Keratinocyte (primary cell): ENCODE measurements at places on chromosomes 7 and 10. TPM values are rescaled to one million over a fixed set of nuclear protein-coding genes. Genes with fewer than 3 reads are reported as not detected.

The MOGAT3 gene
- not detected in 3 replicates for polyA plus RNA-seq

The GJD4 gene
- polyA plus RNA-seq, result not detected in 3 replicates

The NDUFB2 gene
- polyA plus RNA-seq, result 338 to 495 TPM (median 379 TPM) in 3 replicates

The CUBN gene
- 0.06 to 0.35 TPM (median 0.07 TPM) in 3 replicates for polyA plus RNA-seq

The OR9A4 gene
- polyA plus RNA-seq, result not detected in 3 replicates

The PNLIP gene
- not detected in 3 replicates for polyA plus RNA-seq

The FEZF1 gene
- not detected in 3 replicates for polyA plus RNA-seq

The MMP21 gene
- not detected in 3 replicates for polyA plus RNA-seq

The GIMAP1 gene
- polyA plus RNA-seq, result not detected in 3 replicates

The PRPS1L1 gene
- not detected in 3 replicates for polyA plus RNA-seq

The DMBT1 gene
- 0.04 to 0.17 TPM (median 0.08 TPM) in 3 replicates for polyA plus RNA-seq

The NEUROD6 gene
- not detected in 3 replicates for polyA plus RNA-seq

The CARD11 gene
- 4.1 to 7.2 TPM (median 4.3 TPM) in 3 replicates for polyA plus RNA-seq

The ZNF777 gene
- 4.8 to 8.9 TPM (median 5.6 TPM) in 3 replicates for polyA plus RNA-seq

The ANKRD22 gene
- polyA plus RNA-seq, result 1.6 to 5.2 TPM (median 4.4 TPM) in 3 replicates
